ENCODE measurements at places on chromosomes 6 and 20.

GRCh38 chr6:8904754-8905153 lies 469.4 kb upstream of the SLC35B3 start:
- no peak for DNase-seq

DNA sequence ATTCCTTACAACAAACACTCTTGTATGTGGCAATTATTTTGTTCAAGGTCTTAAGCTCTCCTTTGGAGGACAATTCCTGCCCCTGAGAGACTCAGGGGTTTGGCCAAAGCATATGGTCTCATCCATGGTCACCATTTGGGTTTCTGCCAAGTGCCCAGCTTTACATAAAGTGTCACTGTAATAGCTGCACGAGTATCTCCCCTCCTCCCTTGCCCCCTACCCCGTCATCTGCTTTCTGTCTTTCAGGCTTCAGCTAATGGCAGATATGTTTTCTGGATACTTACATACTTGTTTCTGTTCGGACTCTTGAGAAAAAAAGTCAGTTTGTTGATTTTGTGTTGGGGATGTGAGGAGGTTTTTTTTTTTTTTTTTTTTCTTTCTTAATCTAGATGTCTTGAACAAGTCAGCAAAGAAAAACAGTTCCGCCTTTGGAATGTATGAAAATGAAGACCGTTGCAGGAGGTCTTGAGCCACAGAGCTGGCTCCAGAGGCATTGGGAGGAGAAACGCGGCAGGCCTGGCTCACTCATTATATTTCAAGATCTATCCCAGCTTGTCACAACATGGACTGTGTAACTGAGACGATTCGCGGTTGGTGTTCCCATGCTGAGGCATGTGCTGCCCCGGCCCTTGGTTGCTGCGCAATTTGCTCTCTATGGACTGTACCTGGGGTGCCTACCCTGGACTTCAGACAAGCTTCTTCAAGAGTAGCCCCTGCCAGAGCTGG lies 32.6 kb upstream of the STX16 start:
- DNase-seq: no peak

DNA sequence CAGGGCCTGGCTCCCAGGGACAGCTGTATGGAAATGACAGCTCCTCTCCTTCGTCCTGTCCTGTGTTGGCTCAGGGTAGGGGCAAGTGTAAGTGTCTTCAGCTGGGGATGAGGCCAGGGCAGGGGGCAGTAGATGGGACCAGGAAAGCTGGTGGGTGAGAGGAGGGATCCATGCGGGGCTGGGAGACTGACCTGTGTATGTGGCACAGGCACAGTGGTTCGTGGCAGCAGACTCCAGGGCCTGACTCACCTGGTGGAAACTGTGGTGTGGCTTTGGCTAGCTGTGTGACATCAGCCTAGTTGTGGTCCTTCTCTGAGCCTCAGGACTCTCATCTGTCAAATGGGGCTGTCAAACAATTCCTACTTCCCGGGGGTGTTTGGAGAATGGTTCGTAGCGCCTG lies 13.7 kb upstream of the SCRT2 start:
- DNase-seq: no peak

GRCh38 chr6:165823609-165824326 lies 160.7 kb upstream of the PDE10A start:
- no peak for DNase-seq

DNA sequence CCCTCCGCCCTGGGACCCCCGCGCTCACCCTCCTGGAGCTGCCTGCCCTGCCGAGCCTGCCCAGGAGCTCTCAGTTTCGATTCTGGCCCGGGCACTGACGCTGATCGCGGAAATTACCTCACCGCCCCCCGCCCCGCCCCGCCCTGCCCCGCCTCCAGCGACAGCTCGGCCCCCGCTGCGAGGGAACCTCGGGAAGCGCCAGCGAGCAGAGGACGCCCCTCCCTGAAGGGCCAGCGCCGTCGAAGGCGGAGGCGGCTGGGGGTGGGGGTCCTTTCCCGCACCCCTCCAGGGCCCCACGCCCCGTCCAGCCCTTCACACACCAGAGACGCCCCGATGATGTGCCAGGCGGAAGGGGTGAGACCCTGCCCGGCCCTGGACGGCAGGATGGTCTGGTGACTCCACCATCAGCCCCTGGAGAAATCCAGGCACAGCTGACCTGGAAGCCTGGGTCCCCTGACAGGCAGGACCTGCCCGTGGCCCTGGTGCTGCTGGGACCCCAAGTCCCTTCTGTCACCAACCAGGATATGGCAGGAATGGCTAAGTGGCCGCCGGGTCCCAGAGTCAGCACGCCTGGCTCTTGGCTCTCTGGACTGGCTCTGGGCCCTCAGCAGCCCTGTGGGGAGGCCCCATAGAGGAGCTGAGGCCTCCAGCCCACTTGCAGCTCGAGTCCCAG lies at the start of gene HELZ2:
HELZ2 (minus strand) TSS at position 84 of the 673 bp plus-strand sequence. CDS start 1,854 bp downstream, outside the sequence.
- peak; percentile 60 for DNase-seq

GRCh38 chr6:24053057-24053456 lies 73.0 kb upstream of the NRSN1 start:
- no peak for DNase-seq

DNA sequence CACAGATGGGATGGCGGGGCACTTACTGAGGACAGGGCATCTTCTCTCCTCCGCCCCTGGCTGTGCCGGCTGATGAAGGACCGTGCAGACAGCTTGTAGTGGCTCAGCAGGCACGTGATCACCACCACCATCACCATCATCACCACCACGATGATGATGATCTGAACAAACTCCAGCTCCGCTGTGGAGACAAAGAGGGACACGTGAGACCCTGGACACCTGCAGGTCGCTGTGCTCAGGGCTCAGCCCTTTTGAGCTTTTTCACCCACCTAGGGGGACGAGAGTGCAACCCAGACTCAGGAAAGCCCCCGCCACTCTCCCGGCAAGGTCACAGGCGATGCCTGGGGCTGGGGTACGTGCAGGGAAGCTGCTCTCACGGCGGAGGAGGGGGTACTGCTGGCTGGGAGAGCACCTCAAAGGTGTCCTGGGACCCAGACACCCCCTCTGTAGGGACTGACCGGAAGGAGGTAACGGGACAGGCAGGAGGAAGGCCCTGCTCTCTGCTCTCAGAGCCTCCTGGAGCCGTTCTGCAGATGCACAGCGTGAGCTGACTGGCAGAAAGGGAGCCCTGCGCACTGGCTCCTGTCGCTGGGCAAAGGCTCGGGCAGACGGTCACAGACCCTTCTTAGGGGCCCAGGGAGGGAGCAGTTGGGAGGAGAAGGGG lies 39.4 kb upstream of the ZBP1 start:
- DNase-seq: no peak

DNA sequence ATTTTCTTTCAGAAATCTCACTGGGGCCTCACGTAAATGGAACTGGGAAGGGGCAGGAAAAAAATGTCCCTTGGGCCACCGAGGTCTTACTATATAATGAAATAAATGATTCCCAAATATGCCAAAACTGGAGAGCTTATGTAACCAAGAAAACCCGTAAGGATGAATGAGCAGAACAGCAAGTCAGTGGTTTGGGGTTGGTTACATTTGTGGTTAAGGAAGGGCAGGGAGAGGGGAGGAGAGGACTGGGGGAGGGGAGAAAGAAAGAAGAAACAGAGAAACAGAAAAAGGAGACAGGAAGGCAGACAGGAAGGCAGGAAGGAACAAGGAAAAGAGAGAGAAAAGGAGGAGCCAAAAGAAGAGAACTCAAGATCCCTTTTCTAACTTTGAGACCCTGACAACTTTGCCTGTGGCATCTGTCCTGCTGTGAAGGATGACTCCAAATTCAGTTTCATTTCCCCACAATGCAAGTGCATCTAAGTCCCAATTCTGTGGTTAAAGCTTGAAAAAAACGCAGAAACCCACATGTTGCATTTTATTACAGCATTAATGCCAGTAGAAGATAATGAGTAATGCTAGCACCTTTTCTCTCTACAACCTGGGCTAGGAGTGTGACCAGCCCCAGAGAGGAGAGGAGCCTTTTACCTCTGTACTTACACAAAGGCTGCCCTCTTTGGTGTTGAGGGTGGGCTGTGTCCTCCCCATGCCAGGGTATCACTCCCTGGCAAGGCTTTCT lies 10.8 kb upstream of the ARMC2 start:
- DNase-seq: no peak

DNA sequence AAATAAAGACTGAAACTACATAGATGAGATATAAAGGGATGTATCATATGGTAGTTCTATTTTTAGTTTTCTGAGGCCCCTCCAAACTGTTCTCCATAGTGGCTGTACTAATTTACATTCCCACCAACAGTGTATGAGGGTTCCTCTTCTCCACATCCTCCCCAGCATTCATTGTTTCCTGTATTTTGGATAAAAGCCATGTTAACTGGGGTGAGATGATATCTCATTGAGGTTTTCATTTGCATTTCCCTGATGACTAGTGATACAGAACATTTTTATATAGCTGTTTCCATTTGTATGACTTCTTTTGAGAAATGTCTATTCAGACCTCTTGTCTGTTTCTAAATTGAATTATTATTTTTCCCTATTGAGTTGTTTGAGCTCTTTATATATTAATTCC lies 229.3 kb downstream of the RFPL4B start:
- DNase-seq: no peak

- no peak for DNase-seq
These were observed 102.4 kb upstream of the ISM1 start for GRCh38 chr20:13118676-13119075.

DNA sequence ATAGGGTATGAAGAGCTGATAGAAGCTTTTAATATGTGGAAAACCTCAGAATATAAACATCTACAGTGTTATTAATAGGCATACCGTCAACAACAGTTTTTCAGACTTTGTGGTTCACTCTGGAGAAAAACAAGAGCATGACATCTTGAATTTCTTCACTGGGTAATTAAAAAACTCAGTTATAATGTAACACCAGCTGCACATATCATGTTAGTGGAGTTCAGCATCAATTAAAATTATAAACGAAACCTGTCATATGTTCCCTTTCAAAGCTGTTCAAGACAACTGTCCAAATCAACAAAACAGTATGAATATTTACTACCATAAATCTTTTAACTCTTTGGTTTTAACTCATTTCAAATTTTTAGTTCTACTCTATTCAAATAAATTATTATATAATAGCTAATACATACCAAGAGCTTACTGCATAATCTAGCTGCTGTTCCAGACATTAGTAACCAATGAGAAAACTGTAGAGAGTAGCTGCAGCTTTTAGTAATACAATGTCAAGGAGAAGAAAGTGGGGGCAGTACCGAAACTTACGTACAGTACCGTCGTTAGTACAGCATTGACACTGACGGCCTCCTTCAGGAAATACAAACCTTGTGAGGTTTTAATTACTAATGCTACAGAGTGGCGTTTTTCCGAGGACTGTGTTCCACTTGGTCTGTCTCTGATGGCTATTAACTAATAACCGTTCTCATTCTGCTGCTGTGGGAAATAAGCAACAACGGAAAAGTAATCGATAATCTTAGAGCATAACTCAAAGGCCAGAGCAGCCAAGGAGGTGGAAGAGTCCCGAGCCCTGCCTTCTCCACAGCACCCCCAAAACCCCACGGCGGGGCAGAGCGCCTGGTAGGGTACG lies 532 bp upstream of the PM20D2 start:
- DNase-seq: no peak

- no peak for DNase-seq
These were observed 1278.8 kb upstream of the EYS start for GRCh38 chr6:66985816-66986215.

GRCh38 chr20:7378864-7379605 lies 561.2 kb downstream of the HAO1 start:
- DNase-seq: no peak

DNA sequence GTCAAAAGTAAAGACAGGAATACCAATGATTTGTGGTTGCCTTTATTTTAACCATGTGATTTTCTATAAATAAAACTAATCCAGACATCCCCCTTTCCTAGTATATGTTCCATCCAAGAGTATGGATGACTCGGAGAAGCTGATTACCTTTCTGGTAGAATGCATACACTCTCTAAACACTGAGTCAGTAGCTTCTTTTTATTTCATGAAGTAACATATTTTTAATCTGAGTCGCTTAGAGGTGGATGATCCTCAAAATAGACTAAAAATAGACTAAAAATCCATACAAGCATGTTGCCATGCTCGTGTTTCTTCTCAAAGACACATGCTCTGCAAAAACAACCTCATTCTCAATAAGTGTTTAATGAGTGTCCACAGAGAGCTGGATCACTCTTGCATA lies 263.7 kb downstream of the COL12A1 start:
- no peak for DNase-seq

DNA sequence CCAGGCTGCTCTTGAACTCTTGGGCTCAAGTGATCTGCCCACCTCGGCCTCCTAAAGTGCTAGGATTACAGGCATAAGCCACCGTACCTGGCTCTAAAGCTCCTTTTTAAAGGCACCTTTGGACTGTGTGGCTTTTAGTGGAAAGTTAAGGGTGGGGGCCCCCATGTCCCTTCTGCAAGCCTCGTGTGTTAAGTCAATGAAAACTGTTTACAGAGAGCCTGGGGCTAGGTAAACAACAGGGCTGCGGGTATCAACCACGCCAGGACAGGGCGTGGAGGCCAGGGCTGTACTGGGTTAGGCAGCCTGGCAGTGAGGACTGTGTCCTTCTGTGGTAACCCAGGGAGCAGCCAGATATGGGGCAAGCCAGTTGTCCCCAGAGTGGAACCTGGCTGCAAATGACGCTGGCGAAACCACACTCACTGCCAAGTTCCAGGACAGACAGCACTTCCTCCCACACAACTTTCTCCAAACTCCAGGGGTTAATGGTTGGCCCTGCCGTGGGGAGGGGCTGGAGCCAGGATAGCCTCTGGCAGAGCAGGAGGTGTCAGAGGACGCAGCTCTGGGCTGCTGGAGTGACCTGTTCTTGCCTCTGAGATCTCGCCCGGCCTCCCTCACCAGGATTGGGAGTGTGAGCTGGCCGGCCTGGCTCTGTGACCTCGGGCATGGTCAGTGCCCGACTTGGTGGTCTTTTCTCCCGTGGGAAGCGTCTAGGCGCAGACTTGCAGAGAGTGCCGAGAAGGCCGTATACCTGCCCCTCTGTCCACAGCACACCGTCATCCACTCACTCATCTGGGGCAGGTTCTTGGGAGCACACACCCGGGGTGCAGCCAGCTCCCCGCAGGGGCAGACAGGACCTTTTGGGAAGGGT lies 3.2 kb downstream of the SLC17A9 start:
- no peak for DNase-seq

GRCh38 chr6:75263401-75263750 lies 19.8 kb upstream of the COX7A2 start:
- no peak for DNase-seq

- no peak for DNase-seq
These were observed 96.7 kb downstream of the SNX5 start for GRCh38 chr20:17871886-17872285.

DNA sequence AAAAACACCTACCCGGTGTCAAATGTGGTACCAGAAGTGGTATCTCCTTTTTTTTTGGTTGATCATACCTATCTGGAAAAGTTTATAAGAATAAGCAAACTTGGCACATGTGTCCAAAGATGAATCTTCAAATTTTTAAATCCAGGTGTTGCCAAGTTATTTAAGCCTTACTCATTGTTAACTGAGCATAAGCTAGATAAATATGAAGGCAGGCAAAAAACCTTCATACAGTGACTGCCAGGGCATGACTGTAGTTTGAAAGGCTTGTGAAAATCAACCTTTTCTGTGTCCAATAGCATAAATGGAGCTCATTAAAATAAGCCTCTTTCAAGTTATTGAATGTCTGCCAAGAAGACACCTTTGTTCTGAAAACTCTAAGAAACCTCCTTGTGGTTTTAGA lies 699.2 kb downstream of the DOK5 start:
- no peak for DNase-seq

Data from activated CD8-positive, alpha-beta memory T cell treated with anti-CD3 and anti-CD28 coated beads for 1 hour (primary cell).